ENCODE measurements at places on chromosomes 13 and 19. TPM values are rescaled to one million over a fixed set of nuclear protein-coding genes. Genes with fewer than 3 reads are reported as not detected.

GRCh38 chr13:80658705-80659104 is 317.8 kb upstream of the SPRY2 start:
- no peaks in the 10 kb centered on the region for H3K27me3 ChIP-seq
- DNase-seq = no peak
- no peak overlapping the region for H3K4me3 ChIP-seq
- no peak overlapping the region for H3K27ac ChIP-seq

Gene TYROBP
- total RNA-seq = 0.54 TPM

GRCh38 chr19:4018140-4018613 is 10.6 kb downstream of the PIAS4 start:
- peaks cover 3% of the 10 kb centered on the region for H3K36me3 ChIP-seq
- no peaks in the 10 kb centered on the region for H3K27me3 ChIP-seq
- no peak overlapping the region for H3K4me3 ChIP-seq
- H3K27ac ChIP-seq = no peak overlapping the region

Gene DACH1
- not detected for total RNA-seq

DNA sequence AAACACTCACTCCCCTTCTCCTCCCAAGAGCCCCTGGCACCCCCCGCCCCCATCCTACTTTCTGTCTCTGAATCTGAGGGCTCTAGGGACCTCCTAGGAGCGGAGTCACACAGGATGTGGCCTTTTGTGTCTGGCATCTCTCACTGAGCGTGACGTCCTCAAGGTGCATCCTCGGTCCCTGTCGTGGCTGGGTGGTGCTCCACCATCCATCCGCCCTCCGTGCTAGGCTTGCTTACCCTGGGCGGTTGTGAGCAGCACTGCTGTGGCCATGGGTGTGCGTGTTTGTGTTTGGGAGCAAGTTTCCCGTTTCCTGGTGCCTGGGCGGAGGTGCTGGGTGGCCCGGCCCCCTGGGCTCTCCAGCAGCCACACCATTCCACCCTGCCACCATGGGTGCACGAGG is 12.2 kb downstream of the PLEKHJ1 start:
- no peaks in the 10 kb centered on the region for H3K4me1 ChIP-seq
- peaks cover 3% of the 10 kb centered on the region for H3K36me3 ChIP-seq
- H3K27me3 ChIP-seq = no peaks in the 10 kb centered on the region
- DNase-seq = no peak
- no peak overlapping the region for H3K4me3 ChIP-seq
- no peak overlapping the region for H3K27ac ChIP-seq

Gene NCAN
- total RNA-seq = 0.10 TPM

- no peak overlapping the region for H3K4me3 ChIP-seq
- no peaks in the 10 kb centered on the region for H3K36me3 ChIP-seq
- H3K27ac ChIP-seq = peak overlapping the region; percentile 85
- DNase-seq = no peak
- no peaks in the 10 kb centered on the region for H3K27me3 ChIP-seq
These were observed 14.8 kb downstream of the RABAC1 start for GRCh38 chr19:41944336-41944735.

Gene LGALS14
- total RNA-seq = 4.9 TPM

Gene TEX29
- total RNA-seq = not detected

Gene SPACA4
- not detected for total RNA-seq

DNA sequence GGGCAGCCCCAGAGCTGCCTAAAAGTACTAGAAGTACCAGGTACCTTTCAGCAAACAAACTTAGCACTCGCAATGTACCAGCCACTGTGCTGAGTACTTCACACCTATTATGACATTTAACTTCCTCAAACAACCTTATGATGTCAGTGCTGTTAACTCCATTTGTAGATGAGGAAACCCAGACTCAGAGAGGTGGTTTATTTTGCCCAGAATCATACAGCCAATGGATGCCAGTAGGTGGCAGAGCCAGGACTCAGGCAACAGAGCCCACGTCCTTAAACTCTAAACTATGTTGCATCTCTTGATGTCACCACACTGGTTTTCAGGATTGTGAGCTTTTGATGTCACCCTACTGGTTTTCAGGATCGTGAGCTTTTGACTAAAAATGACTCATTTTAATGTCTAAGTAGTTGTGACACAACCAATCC is 78.9 kb downstream of the FLT1 start:
- H3K27me3 ChIP-seq = no peaks in the 10 kb centered on the region
- no peak for DNase-seq
- H3K27ac ChIP-seq = no peak overlapping the region

Gene TSSK6
- total RNA-seq = 2.9 TPM

Gene ARRDC5
- total RNA-seq = 0.38 TPM

DNA sequence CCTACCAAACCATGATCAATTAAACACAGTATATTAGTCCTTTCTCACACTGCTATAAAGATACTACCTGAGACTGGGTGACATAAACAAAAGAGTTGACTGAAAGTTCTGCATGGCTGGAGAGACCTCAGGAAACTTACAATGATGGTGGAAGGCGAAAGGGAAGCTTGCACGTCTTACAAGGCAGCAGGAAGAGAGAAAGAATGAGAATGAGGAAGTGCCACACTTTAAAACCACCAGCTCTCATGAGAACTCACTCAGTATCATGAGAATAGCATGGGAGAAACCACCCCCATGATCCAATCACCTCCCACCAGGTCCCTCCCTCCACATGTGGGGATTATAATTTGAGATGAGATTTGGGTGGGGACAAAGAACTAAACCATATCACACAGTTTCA is 324.9 kb upstream of the ZNF507 start:
- no peaks in the 10 kb centered on the region for H3K4me1 ChIP-seq
- H3K27me3 ChIP-seq = no peaks in the 10 kb centered on the region
- no peak overlapping the region for H3K4me3 ChIP-seq
- DNase-seq = no peak
- no peaks in the 10 kb centered on the region for H3K36me3 ChIP-seq

Gene ANGPTL4
- total RNA-seq = not detected

Gene ZNF793
- total RNA-seq = 0.62 TPM

DNA sequence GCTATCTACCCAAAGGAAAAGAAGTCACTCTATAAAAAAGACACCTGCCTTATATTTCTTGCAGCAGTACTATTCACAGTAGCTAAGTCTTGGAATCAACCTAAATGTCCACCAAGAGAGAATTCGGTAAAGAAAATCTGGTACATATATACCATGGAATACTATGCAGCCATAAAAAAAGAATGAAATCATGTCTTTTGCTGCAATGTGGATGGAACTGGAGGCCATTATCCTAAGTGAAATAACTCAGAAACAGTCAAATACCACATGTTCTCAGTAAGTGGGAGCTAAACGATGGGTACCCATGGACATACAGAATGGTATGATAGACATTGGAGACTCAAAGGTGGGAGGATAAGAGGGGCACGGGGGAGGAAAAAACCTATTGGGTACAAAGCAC is 82.5 kb upstream of the KCTD15 start:
- no peaks in the 10 kb centered on the region for H3K36me3 ChIP-seq
- no peak overlapping the region for H3K4me3 ChIP-seq

DNA sequence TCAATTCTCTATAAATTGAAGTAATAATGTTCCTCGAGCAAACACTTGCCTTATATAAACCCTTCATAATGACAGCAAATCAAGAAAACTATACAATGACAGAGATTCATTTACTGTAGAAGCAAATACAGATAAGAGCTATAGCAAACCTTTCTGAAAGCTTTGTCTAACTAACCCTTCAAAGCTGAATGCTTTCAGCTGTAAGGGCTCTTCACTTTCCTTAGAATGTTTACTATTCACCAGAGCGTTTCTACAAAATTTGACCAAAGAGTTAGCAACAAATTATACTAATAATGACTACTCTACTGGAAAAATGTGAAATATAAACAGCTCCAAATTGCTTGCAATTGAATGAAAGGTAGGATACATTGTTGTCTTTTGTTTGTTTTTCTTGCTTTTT is 218.1 kb downstream of the SLITRK5 start:
- H3K27ac ChIP-seq = no peak overlapping the region
- no peaks in the 10 kb centered on the region for H3K36me3 ChIP-seq
- no peak overlapping the region for H3K4me3 ChIP-seq
- H3K27me3 ChIP-seq = no peaks in the 10 kb centered on the region
- H3K4me1 ChIP-seq = no peaks in the 10 kb centered on the region

Gene IFI30
- 314 TPM for total RNA-seq

GRCh38 chr13:44795176-44795575 is 194.1 kb downstream of the NUFIP1 start:
- H3K27me3 ChIP-seq = no peaks in the 10 kb centered on the region
- no peaks in the 10 kb centered on the region for H3K36me3 ChIP-seq
- no peak overlapping the region for H3K27ac ChIP-seq
- H3K4me3 ChIP-seq = no peak overlapping the region

DNA sequence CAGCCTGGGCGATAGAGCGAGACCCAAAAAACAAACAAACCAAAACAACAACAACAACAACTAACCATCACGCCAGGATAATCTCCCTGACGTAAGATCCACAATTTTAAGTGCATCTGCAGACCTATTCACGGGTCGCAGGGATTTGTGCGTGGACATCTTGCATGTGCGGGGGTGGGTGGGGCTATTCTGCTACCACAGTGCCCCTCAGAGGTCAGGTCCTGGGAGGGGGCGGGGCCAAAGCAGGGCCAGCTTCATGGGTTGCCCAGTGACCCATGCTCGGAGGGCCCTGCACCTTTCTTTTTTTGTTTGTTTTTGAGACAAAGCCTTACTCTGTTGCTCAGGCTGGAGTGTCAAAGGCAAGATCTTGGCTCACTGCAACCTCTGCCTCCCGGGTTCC is 2.6 kb upstream of the CDC42EP5 start:
- H3K36me3 ChIP-seq = no peaks in the 10 kb centered on the region
- no peak overlapping the region for H3K27ac ChIP-seq
- no peaks in the 10 kb centered on the region for H3K27me3 ChIP-seq
- no peak for DNase-seq
- H3K4me3 ChIP-seq = no peak overlapping the region

DNA sequence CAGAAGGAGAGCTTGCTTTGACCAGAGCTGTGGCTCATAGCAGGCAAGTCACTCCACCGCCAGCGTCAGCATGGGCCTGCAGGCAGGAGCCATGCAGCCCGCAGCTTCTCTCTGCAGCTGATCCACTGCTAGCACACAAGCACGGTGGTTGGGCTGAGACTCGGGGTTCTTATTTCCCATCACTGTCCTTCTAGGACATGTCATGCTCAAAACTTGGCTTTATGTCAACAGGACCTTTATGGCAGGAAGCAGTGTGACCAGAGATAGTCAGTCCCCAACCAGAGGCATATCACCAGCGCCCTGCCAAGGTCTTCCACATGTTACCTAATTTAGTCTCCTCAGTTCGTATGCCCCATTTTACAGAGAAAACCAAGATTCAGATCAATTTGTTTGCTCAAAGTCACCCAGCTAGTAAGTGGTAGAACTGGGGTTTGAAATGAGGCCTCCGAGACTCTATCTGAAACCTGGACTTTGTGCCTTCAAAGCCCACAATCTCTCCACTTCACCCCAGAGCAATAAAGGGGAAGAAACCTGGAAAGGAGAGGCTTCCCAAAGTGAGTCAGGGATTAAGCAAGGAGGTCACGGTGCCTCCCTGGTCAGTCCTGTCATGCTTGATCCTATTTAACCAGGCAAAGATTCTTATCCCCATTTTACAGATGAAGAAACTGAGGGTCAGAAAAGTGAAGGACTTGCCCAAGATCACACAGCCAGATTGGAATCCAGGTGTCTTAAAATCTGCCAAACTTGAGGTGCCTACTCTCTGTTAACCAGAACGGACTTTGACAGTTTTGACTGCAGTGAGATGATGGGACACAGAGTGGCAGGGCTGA is 5.1 kb downstream of the TMEM272 start:
- no peak overlapping the region for H3K27ac ChIP-seq
- H3K4me3 ChIP-seq = no peak overlapping the region
- H3K27me3 ChIP-seq = peaks cover 3% of the 10 kb centered on the region
- H3K36me3 ChIP-seq = no peaks in the 10 kb centered on the region
- H3K4me1 ChIP-seq = no peaks in the 10 kb centered on the region

DNA sequence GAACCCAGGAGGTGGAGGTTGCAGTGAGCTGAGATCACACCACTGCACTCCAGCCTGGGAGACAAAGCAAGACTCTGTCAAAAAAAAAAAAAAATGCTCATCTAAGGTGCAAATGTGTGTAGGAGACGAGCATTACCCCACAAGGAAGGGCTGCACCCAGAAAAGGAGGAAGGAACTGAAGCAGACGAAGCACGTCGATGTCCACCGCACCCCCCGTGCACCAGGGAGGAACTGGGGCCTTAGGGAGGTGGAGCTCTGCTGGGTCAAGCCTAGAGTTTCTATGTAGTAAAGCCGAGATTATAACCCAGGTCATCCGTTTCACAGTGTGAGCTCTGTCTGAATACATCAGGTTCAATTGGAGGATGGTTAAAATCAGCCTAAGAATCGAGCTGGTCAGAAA is 1.1 kb downstream of the VSTM1 start:
- no peaks in the 10 kb centered on the region for H3K4me1 ChIP-seq
- H3K4me3 ChIP-seq = no peak overlapping the region
- no peaks in the 10 kb centered on the region for H3K27me3 ChIP-seq
- no peaks in the 10 kb centered on the region for H3K36me3 ChIP-seq

DNA sequence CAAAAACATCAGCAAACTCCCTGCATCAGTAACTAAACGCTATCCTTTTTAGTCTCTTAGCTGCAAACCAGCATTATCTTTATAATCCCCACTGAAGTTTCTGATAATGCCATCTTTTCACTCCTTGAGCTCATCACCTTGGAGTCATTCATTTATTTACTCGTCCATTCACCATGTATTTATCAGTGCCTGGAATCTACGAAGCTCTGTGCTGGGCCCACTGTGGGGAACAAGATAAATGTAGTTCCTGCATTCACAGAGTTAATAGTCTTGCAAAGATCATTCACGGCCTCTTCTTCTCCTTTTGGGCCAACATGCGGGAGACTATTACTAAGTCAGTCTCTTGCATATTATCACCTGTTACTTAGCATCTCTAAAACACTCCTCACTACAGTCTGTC is 89.4 kb downstream of the HS6ST3 start:
- no peak overlapping the region for H3K4me3 ChIP-seq
- no peaks in the 10 kb centered on the region for H3K36me3 ChIP-seq
- DNase-seq = no peak
- no peaks in the 10 kb centered on the region for H3K27me3 ChIP-seq
- H3K4me1 ChIP-seq = no peaks in the 10 kb centered on the region
- H3K27ac ChIP-seq = no peak overlapping the region

DNA sequence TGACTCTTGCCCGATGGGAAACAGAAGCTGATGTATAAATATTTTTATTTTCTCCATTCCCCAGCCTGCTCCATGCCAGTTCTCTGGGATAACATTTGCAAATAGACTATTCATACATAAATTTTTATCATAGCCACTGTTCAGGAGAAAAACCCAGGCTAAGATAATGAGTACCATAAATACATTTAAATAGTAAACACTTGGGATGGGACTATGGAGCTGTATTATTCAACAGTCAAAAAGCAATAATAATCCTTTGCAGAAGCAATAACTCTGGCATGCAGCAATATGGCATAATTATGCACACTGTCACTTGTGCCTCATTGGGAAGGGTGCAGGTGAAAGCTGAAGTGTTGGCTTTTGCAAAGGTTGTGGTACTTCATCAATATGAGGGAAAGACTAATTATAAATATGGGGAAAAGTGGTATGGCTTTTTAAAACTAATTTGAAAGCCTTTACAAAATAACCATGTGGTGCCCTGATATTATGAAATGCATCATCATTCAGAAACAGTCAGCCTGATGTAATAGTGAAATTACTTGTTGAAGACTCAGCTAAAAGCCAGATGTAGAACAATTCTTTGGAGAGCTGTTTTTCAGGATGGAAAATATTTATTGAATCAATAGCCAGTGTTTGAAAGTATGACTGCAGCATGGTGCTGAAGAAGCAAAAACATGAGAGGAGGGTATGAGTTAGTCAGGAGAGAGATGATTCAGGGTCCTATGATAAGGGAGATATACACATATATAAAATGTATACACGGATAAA is 2476.7 kb downstream of the PCDH9 start:
- no peak overlapping the region for H3K4me3 ChIP-seq
- no peak for DNase-seq
- no peaks in the 10 kb centered on the region for H3K27me3 ChIP-seq
- H3K36me3 ChIP-seq = no peaks in the 10 kb centered on the region
- no peak overlapping the region for H3K27ac ChIP-seq
- no peaks in the 10 kb centered on the region for H3K4me1 ChIP-seq
